ENCODE measurements at places on chromosomes 7 and 10.

GRCh38 chr7:37435156-37435855 is 13.4 kb downstream of the ELMO1 start:
- no peak for DNase-seq

DNA sequence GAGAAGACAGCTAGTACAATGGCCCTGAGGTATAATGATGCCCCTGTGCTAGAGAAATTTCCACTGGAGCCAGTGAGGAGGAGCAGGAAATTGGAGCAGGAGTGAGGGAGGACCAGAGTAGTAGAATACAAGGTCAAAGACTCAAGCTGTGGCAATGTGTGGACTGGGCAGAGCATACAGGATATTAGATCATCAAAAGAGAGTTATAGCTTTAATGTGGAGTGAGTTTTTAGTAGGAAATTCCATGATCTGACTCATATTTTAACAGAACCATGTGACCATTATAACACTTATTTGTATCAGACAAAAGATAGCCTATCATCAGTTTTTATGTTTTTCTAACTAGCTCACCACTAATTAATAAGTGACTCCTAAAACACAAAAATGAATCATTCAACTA is 154.1 kb downstream of the DGKB start:
- DNase-seq: no peak

GRCh38 chr7:33578166-33578565 is 327.2 kb upstream of the BMPER start:
- DNase-seq: no peak

DNA sequence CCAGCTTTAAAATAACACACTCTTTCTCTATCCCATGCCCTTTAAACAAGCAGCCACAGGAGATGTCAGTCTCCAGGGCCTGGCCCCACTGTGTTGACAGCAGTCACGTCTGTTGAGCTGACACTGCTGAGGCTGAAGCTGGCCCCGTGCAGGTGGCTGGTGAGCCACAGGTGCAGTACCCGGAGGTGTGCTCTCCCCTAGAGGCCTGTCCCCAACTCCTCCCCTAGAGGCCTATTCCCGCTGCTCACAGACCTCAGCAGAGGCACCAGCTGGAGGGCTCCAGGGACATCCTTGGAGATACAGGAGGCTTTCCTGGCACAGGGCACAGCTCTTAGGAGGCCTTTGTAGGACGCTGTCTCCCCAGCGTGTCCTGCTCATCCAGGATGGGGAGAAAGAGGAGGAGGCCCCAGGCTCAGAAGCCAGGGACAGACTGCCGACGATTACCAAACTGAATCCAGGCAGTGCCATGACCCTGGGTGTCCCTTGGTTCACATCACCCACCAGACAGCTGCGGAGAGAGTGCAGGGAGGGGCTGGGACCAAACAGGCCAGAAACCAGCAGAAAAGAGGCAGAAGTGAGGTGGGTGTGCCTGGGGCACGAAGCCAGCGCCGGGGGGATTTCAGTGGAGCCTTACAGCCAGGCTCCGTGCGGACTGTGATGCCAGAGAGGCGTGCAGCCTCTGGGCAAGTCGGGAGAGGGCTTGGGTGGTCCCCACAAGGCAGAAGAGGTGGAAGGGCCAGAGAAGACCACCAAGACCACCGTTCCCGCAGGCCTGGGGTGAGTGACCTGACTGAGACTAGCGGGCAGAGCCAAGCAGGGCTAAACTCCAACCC is 18.5 kb upstream of the TTYH3 start:
- no peak for DNase-seq

- no peak for DNase-seq
These were observed 235.9 kb downstream of the HGF start for GRCh38 chr7:81533931-81534330.

GRCh38 chr10:126398924-126399323 is 10.6 kb upstream of the ADAM12 start:
- DNase-seq: no peak

DNA sequence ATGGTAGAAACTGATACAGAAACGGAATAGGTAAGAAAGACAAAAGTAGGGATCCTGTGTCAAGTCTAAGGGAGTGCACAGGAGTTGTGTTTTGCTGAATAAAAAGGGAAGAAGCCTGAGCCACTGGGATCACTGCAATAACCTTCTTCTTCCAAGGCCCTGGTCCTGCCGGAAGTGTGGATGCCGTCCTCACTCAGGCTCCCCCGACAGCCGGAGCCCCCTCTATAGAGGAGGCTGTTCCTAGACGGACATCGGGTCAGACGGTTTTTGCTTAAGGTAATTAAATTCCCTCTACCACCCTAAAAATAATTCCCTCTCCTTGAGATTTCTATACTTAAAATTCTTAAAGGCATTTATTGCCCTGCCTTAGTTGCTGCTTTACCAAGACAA is 566.9 kb downstream of the PTPRN2 start:
- DNase-seq: no peak

DNA sequence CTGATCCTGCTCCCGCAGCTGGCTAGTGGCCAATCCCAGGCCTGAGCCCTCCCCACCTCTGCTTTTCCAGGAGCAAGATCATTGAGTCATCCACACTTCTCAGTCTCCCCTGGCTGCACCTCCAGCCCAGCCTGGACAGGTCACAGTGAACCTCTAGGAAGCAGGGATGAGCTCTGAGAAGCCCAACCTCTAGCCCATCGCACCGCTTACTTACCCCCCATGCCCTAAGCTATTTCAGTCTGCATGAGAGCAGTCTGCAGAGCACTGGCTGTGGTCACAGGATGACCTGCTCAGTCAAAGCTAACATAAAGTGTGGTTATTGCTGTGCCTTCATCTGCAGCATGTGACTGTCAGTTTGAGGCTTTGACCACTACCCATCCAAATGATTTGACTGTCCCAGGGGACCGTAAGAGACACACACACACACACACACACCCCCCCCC is 129.2 kb downstream of the SORBS1 start:
- no peak for DNase-seq

DNA sequence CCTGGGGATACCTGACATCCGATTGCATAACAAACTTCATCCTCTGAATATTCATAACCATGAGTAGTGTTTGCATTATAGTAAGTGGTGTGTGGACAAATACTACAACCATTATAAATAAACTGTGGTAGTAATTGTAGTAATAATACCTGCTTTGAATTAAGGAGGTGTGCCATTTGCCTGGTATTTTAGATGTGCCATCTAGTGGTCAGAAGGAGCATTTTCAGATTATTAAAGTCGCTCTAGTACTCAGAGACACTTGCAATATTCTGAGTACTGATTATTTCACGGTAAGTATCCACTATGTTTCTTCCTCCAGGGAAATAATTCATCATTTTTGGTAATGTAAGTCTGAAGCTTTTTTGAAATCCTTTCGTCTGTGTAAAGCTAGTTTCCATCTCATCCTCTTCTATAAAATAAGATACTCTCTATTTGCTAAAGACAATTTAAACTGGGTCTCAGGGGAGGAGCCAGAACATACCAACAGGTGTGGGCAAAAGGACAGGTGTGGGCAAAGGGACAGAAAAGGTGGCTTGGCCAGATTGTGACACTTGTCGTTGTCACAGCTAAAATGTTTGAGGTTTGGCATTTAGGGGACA is 115.3 kb upstream of the WDR11 start:
- no peak for DNase-seq

DNA sequence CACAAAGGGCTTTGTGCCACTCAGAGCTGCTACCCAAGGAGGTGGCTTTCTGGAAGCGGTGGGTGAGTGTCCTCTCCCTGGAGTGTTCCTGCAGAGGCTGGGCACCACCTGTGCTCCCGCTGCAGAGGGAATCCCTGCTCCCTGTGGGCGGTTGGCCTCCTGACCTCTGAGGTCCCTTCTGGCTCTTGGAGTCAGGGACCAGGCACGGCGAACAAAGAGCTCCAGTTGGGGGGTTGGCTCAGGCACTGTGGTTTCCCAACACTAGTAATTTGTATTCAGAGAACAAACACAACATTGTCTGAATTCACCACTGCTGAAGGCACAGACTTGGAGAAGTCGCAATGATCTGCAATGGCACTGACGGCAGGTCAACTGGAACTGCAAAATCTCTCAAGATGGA is 328.9 kb downstream of the PRPF18 start:
- no peak for DNase-seq

GRCh38 chr7:106755641-106756040 is 94.7 kb upstream of the CCDC71L start:
- DNase-seq: no peak

DNA sequence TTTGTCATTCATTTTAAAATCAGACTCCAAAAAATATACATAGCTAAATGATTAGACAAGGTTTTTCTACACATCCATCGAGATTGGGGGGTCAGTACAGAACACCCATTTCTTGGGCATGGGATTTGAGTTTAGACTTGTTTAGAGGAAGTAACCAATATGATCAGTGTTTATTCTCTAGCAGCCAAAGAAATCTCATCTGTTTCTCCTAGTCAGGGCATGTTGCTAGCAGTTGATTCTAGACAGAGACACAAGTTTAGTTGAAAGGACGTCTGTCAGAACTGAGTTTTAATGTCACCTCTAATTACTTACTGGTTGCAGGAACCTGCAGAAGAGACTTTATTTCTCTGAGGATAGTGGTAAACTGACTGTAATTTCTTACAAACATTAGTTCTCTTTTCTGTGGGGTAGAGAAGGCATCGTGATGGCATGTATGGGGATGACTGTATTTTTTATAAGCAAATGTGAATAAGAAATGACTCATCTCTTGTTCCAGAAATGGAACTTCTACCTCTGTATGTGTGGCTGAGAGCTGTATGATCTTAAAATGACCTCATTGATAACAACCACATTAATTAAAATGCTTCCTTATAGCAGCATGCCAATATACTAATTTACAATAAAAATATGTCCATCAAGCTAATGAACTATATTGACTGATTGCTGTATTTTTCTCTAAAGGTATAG is 30.6 kb upstream of the RHOBTB1 start:
- no peak for DNase-seq

DNA sequence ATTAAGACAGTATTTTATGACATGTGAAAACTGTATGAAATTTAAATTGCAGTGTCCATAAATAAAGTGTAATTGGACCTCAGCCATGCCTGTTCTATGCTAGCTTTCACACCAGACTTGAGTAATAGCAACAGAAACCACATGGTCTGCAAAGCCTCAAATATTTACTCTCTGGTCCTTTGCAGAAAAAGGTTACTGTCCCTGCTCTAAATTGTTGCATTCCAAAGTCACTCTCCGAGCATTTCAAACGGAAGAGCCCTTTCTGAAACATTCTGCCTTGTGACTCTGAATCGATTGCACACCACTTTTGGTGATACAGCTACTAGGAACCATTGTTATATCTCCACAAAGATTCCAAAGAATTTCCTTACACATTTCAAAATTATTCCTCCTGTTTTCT is 81.0 kb upstream of the STK17A start:
- no peak for DNase-seq

DNA sequence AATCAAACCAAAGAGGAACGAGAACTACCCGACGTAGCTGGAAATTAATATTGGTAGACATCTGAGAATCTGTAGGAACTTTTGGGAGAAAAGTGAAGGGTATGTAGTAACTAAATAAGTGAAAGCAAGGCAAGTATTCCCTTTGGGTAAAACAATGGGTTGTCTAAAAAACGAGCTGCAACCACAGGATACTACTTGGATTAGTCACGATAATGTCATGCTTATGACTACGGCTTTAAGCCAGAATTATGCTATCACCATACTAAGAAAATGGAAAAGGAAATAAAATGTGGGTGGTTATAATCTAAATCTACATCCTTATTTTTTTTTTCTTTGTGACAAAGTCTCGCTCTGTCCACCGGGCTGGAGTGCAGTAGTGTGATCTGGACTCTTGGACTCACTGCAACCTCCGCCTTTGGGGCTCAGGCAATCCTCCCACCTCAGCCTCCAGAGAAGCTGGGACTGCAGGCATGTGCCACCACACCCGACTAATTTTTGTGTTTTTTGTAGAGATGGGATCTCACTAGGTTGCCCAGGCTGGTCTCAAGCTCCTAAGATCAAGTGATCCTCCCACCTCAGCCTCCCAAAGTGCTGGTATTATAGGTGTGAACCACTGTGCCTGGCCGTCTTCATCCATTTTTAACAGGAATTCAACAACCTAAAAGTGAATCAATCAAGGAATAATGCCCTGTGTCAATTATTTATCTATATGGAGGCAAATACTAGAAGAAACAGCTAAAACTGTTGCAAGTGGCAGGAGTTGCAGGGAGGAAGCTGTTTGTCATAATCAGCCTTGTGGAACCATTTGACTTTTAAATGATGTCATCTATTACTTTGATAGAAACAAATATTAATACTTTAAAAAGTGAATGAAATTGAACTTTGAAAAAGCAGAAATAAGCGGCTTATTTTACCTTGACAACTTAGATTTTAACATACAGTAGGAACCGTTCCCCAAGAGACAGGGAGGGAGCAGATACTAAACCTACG is 189.3 kb downstream of the PRPF18 start:
- DNase-seq: no peak

DNA sequence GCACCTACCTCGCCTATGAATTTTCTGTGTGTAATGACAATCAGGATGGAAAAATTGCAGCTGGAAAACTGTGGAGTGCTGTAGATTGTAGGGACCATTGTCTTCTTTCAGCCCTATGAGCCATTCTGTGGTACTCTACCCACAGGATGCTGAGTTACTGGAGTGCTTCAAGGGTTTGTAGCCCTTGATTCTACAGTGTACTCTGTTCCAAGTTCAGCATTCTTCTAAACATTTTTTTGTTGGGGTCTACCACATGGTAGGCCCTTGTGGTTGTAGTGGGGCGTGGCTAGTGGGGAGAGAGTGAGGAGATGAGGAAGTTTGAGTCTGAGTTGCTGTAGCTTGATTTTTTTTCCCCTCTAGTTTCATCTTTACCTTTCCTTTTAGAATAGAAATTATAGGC is 33.5 kb downstream of the REEP3 start:
- no peak for DNase-seq

DNA sequence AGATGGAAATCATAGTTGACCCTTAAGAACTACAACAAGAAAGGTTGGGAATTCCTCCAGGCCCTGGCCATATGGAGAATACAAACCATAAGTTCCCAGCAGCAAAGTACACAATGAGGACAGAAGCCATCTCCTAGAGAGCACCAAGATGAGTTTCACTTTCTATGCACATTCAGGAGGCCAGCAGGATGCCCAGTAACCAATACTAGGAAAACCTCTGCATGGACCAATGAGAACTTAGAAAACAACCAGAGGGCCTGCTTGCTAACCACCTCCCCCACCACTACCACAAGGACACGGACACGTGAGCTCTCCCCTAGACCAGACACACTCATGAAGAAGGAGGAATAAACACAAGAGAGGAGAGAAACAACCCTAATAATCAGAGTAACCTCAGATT is 56.3 kb downstream of the IFIT5 start:
- no peak for DNase-seq

GRCh38 chr7:151243408-151244195 is 4.9 kb downstream of the SMARCD3 start:
- DNase-seq: no peak

GRCh38 chr10:112746329-112746728 is 203.7 kb upstream of the TCF7L2 start:
- no peak for DNase-seq
